ENCODE measurements at places on chromosomes 7 and 10. TPM values are rescaled to one million over a fixed set of nuclear protein-coding genes. Genes with fewer than 3 reads are reported as not detected.

GRCh38 chr10:49508654-49509053, 30.3 kb downstream of the ERCC6 start:
- H3K36me3 ChIP-seq, result peaks cover 25% of the 10 kb centered on the region
- H3K27me3 ChIP-seq, result no peaks in the 10 kb centered on the region
- no peak overlapping the region for H3K27ac ChIP-seq

CLEC2L gene
- total RNA-seq, result not detected

PRKCQ gene
- 37.8 TPM for total RNA-seq

KLHDC10 gene
- 16.2 TPM for total RNA-seq

KCND2 gene
- total RNA-seq, result not detected

- peaks cover 11% of the 10 kb centered on the region for H3K36me3 ChIP-seq
- H3K27ac ChIP-seq, result no peak overlapping the region
- H3K27me3 ChIP-seq, result peaks cover 13% of the 10 kb centered on the region
- H3K4me3 ChIP-seq, result no peak overlapping the region
These were observed 2.7 kb upstream of the IQUB start for GRCh38 chr7:123537026-123537642.

UMAD1 gene
- 9.4 TPM for total RNA-seq

GRCh38 chr7:36939816-36940215, 215.5 kb upstream of the AOAH start:
- no peak overlapping the region for H3K27ac ChIP-seq
- H3K4me3 ChIP-seq, result no peak overlapping the region
- peaks cover 7% of the 10 kb centered on the region for H3K4me1 ChIP-seq
- ATAC-seq, result no peak
- no peaks in the 10 kb centered on the region for H3K27me3 ChIP-seq

DNA sequence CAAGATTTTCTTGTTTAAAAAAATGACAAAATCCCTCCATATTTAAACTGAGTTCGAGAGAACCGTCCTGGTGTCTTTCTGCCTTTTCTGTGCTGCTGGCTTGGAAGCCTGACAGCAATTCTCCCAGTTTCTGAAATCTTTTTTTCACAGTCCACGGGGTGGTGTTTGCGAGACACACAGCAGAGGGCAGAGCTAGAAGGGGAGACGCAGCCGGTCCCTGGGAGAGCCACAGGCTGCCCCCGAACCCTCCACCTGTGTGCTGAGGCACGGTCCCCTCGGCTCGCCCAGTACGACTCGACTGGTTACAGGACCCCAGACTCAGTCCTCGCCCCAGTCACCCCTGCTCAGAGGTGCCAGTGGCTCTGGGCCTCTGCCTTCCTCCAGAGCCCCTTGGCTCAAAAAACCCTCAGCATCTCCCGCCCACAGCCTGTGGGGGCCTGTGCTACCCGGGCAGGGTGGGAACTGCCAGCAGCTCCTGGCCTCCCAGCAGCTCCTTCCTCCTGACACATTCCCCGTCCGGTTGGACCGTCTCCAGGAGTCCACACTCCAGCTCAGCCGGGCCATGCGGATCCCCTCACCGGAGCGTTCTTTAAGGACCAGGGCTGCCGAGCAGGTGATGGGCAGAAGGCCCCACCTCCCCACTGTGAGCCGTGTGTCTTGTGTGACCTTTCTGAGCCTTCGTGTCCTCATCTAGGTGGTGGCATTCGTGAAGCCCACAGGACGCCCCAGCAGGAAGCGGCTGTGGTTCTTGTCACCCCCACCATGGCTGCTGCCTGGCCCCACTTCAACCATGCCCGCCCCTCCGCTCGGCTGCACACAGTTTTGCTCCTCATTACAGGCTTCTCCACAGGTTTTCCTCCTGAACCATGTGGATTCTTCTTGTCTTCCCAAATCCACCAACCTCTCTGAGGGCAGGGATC, 52.3 kb upstream of the EN2 start:
- no peaks in the 10 kb centered on the region for H3K36me3 ChIP-seq
- H3K27ac ChIP-seq, result no peak overlapping the region
- H3K27me3 ChIP-seq, result peaks cover 26% of the 10 kb centered on the region
- H3K4me1 ChIP-seq, result peaks cover 5% of the 10 kb centered on the region
- ATAC-seq, result no peak

GRCh38 chr7:135602304-135602703, 44.6 kb downstream of the NUP205 start:
- H3K27ac ChIP-seq, result no peak overlapping the region
- no peaks in the 10 kb centered on the region for H3K27me3 ChIP-seq
- no peak for ATAC-seq
- no peaks in the 10 kb centered on the region for H3K4me1 ChIP-seq
- no peak overlapping the region for H3K4me3 ChIP-seq

ZPBP gene
- total RNA-seq, result not detected

DNA sequence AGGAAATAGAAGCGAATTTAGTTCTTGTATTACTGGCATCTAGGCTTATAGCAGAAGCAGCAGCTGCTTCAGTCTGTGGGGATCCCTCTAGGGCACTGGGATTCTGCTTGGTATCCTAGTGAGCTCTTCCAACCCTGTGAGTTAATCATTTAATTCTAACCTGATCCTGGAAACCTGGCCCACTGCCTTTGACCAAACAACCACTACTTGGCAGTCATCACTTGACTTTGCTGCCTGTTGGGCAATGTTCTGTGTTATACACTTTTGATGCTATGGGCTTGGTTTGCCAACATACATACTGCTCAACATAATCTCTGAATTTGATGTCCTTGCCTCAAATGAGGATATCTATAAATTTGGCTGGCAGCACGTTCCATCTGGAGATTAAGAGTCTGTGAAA, 813.4 kb downstream of the ANKRD7 start:
- H3K27me3 ChIP-seq, result no peaks in the 10 kb centered on the region
- H3K27ac ChIP-seq, result no peak overlapping the region
- H3K4me3 ChIP-seq, result no peak overlapping the region
- ATAC-seq, result no peak
- H3K36me3 ChIP-seq, result no peaks in the 10 kb centered on the region

- H3K36me3 ChIP-seq, result peaks cover 5% of the 10 kb centered on the region
- no peak overlapping the region for H3K27ac ChIP-seq
- H3K4me3 ChIP-seq, result peak overlapping the region; percentile 69
- ATAC-seq, result peak; percentile 35
These were observed 752 bp downstream of the KLF14 start for GRCh38 chr7:130732980-130733930.

ANKRD61 gene
- 0.26 TPM for total RNA-seq

GRCh38 chr7:44279286-44279685, 46.1 kb downstream of the CAMK2B start:
- no peak for ATAC-seq
- peaks cover 3% of the 10 kb centered on the region for H3K27me3 ChIP-seq
- no peak overlapping the region for H3K27ac ChIP-seq
- H3K4me3 ChIP-seq, result no peak overlapping the region
- H3K4me1 ChIP-seq, result peaks cover 3% of the 10 kb centered on the region

DNA sequence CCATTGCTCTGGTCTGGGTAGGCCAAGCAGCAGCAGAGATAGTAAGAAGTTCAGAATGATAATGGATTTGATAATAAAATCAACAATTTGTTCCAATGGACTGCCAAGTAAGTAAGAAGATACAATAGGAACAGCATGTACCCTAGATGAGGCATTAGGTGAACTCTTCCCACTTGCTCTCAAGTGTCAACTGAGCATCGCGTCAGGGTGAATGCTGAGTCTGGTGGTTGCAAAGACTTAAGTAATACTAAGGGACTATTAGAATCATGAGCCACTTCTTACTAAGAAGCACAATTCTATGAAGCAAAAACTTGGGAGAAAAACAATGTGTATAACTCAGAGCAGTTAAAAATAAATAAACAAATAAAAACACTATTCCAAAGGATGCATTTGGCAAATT, 54.5 kb downstream of the LRRN3 start:
- H3K4me1 ChIP-seq, result no peaks in the 10 kb centered on the region
- H3K36me3 ChIP-seq, result no peaks in the 10 kb centered on the region
- H3K27me3 ChIP-seq, result no peaks in the 10 kb centered on the region
- ATAC-seq, result no peak

All from activated T-helper 17 cell treated with anti-CD3 and anti-CD28 coated beads, Interleukin-2, amount 50 U/mL, for 72 hours (primary cell).